ENCODE measurements at places on chromosomes 7 and 10.

GRCh38 chr7:112453505-112454171 lies 3.4 kb downstream of the IFRD1 start:
- no peak for DNase-seq

DNA sequence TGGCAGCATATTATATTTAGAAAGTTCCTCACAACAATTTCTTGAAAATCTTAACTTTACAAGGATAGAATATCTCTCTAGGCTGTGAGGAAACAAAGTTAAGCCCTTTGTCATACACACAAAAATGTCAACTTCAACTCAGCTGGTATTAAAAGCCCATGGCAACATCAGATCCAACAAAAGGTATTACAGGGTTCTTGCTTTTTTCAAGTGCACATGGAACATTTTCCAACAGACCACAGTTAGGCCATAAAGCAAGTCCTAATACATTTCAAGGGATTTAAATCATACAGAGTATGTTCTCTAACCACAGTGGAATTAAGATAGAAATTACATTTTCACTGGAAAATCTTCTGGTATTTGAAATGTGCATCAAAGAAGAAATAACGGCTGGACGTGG lies 71.9 kb upstream of the OIT3 start:
- no peak for DNase-seq

- no peak for DNase-seq
These were observed 72.9 kb upstream of the PRLHR start for GRCh38 chr10:118668228-118668952.

DNA sequence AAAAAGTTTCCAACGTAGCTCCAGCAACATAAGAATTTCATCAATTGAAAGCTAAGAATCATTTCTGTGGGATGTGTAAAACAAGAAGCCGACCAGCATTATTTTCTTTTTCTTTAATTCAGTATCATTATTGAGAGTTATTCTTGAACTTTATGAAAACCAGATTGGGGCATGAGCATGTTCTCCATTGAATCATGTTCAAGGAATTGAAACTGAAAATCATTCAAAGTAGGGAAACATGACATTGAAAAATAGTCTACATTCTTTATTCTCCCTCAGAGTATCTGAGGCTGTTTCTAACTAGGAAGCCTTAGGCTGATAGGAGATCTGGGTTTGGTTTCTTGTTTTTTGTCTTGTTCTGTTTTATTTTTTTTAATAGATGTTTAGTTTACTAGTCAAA lies 253.7 kb downstream of the DYNC1I1 start:
- DNase-seq, result no peak

Data from memory B cell (primary cell).